Activated T-helper 1 cell treated with Interleukin-2 at 50 U/mL for 16 hours (primary cell): ENCODE measurements at places on chromosomes 6 and 20.

GRCh38 chr6:87837444-87837843 is 135.4 kb upstream of the AKIRIN2 start:
- DNase-seq = no peak

- no peak for DNase-seq
Measured at GRCh38 chr6:167831281-167831828, 4.6 kb downstream of the AFDN start.

- DNase-seq = no peak
Measured at GRCh38 chr20:46270977-46271744, 37.1 kb downstream of the CDH22 start.

GRCh38 chr6:87824958-87825491 is 123.0 kb upstream of the AKIRIN2 start:
- DNase-seq = no peak

- DNase-seq = no peak
Measured at GRCh38 chr20:17572034-17572638, 2.3 kb downstream of the DSTN start.

DNA sequence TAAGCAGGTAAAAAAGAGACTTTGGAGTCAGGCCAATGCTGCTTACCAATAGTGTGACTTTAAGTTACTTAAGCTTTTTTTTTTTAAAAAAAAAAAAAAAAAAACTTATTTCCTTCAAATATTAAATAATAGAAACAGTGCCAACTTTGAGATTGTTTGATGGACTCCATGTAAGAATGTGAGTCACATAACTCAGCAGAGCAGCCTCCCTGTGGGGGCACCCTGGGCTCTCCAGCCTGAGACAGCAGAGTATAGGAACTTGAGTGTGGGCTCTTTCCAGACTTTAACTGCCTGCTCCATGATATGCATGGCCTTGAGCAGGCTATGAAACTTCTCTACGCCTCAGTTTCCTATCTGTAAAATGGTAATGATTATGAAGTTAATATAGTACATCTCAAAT is 113.3 kb upstream of the SAMD5 start:
- DNase-seq = no peak

DNA sequence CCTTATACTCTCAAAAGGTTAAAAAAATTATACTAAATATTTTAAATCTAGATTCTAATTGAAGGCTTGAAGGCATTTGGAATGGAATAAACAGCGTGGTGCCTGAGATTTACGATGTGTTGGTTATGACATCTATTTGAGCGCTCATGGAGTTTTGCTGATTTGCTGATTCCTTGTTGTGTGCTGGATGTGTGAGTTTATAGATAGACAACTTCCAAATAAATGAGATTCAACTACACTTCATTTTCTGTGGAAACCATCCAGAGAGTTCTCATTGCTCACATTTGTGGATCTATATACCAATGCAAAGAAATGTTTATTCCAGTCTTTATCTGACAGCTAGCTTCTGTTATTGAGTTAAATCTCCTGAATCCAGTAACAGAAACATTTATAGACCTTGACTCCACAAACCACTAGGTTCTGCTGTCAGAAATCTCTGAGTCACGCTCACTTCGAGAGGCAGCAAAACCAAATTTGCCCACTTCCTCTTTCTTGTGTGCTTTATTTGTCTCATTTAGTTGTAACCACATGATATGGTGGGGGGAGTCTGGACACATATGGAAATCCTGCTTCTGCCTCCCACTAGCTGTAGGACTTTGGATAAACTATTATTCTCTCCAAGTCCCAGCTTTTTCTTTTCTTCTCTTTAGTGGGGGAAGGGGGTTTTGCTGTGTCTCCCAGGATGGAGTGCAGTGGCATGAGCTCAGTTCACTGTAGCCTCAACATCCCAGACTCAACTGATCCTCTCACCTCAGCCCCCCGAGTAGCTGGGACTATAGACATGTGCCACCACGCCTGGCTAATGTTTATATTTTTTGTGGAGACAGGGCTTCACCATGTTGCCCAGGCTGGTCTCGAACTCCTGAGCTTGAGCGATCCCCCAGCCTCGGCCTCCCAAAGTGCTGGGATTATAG is 54.5 kb downstream of the IPCEF1 start:
- DNase-seq = no peak
